Spleen (tissue), 13 donors: ENCODE measurements at places on chromosomes 5 and 9. TPM values are rescaled to one million over a fixed set of nuclear protein-coding genes. Genes with fewer than 3 reads are reported as not detected.
A peak's percentile ranks its signal among the peaks of the same experiment; 100 is the strongest.

DNA sequence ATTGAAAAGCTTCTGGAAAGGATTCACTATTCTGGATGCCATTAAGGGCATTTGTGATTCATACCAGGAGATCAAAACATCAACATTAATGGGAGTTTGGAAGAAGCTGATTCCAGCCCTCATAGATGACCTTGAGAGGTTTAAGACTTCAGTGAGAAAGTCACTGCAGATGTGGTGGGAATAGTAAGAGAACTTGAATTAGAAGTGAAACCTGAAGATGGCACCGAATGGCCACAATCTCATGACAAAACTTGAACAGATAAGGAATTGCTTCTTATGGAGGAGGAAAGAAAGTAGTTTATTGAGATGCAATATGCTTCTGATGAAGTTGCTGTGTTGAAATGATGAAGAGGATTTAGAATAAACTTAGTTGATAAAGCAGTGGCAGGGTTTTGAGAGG is 254.6 kb upstream of the SLC24A2 start:
- no peak for DNase-seq

GRCh38 chr5:139676951-139677735 is 29.0 kb downstream of the CXXC5 start:
- no peak for DNase-seq

DNA sequence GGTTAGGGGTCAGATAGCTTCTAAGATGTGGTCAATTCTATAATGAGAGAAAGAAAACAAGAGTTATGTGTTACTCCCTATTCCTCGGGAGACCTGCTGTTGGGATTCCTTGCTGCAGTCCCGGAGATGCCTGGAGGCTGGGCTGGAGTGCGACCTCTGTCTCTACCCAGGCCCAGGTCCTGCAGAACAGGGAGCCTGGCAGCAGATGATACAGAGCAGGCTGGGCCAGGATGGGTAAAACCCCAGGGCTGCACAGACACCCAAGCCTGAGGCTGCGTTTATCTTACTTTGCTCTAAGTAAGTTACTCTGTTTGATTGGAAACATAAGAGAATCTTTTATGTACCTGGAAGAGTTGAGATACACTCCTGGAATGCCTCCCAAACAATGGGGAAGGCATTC is 26.9 kb upstream of the FAM120AOS start:
- no peak for DNase-seq

- no peak for DNase-seq
Measured at GRCh38 chr9:26756881-26757280, 135.7 kb downstream of the CAAP1 start.

- DNase-seq: no peak
Measured at GRCh38 chr9:132552041-132552440, 30.4 kb upstream of the BARHL1 start.

- no peak for DNase-seq
Measured at GRCh38 chr5:167798448-167798847, 493.0 kb upstream of the WWC1 start.

GRCh38 chr5:17666726-17667235 is 32.5 kb downstream of the TAF11L14 start:
- DNase-seq: no peak

- DNase-seq: no peak
Measured at GRCh38 chr9:115114546-115114945, 3.4 kb downstream of the TNC start.

DNA sequence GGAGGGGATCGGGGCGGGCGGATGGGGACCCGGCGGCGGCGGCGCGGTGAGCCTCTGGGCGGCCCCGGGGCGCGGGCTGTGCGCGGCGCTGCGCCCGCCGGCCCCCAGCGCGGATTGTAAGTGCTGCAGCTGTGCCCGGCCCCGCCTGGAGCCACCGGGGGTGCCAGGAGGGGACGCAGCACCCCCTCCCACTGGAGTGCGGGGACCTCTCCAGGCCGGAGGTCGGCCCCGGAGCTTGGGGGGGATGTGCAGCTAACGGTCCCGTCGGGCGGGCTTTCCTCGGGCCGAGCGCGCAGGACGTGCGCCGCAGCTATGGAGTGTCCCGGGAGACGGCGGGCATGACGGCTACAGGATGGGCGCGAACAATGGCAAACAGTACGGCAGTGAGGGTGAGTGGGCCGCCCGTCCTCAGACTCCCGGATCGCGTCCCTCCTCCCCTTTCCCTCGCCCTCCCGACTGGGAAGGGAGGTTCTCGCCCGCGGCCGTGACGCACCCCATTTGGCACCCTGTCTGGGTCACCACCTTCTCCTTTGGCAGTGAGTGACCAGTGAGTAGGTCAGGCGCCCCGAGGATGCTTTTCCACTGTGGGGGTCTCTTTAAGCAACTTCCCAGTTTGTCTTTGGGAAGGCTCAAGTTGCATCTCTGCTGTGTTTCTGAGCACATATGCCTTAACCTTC is 483 bp downstream of the FBXL7 start:
- DNase-seq: peak; percentile 75

- DNase-seq: no peak
Measured at GRCh38 chr5:156137071-156137869, 189.7 kb upstream of the SGCD start.

DNA sequence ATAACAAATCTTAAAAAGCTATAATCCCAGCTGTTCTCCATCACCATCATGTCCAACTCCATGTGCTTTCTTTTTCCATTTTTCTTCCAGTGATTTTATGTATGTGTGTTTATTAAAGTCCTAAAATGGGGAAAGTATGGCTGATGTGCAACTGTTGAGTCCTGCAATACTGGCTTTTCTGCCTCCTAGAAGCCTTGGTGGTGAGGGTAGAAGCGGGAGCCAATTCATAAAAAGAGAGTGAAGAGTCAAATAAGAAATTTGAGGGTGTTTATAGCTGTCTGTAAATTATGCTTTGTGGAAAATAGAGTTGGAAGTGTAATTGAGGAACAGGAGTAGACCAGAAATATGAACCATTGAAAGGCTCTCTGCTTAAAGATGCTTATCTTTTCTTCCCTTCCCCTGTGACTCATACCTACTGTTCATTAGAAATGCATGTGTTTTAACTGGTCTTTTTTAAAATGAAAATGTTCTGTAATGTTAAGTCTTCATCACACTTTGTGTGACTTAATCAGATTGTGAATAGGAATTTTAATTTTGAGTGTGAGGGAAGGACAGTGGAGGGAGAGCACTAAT is 80.1 kb downstream of the ZCCHC7 start:
- DNase-seq: no peak

GRCh38 chr5:169904508-169904907 is 75.8 kb downstream of the INSYN2B start:
- DNase-seq: no peak

GRCh38 chr9:137506274-137506673 is 43.9 kb downstream of the PNPLA7 start:
- peak; percentile 41 for DNase-seq

DNA sequence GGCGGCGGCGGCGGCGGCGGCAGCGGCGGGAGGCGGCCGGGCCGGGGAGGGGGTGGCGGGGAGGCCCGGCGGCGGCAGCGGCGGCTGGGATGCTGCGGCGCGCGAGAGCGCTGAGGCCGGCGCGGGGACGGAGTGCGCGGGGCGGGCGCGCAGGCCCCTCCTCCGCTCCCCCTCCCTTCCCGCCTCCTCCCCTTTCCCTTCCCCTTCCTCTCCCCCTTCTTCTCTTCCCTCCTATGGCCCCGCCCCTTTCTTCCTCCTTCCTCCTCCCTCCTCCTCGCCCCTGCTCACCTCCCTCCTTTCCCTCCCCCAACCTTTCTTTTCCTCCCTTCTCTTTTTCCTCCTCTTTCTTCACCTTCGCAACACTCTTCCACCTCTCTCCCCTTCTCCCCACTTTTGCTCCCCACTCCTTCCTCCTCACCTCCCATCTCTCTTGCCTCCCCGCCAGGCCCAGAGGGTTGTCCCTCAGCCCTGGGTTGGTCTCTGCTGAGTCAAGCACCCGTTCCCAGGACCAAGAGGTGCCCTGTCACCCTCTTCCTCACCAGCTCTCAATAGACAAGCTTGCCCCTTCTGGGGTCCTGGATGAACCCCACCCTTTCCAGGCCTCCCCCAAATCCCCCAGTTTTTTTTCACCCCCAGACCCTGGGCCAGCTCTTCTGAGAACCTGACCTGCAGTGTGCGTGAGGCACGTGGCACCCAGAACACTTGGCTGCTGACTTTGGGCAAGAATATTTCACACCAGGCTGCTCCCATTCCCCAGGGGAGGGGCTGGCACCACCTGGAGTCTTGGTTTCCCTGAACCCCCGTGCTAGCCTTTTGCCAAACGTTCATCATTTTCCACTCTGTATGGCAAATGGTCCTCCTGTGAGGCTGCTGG is at the start of gene SEMA4D:
TSS of gene SEMA4D (minus strand) at position 136 of the 874 bp plus-strand sequence. CDS start 92,657 bp downstream, outside the sequence.
- DNase-seq: peak; percentile 89

GRCh38 chr5:126866851-126867636 is 90.1 kb downstream of the LMNB1 start:
- no peak for DNase-seq

- DNase-seq: peak; percentile 72
Measured at GRCh38 chr5:41637424-41637823, 127.0 kb upstream of the PLCXD3 start.

- no peak for DNase-seq
Measured at GRCh38 chr5:169103586-169104181, 197.3 kb downstream of the SLIT3 start.

DNA sequence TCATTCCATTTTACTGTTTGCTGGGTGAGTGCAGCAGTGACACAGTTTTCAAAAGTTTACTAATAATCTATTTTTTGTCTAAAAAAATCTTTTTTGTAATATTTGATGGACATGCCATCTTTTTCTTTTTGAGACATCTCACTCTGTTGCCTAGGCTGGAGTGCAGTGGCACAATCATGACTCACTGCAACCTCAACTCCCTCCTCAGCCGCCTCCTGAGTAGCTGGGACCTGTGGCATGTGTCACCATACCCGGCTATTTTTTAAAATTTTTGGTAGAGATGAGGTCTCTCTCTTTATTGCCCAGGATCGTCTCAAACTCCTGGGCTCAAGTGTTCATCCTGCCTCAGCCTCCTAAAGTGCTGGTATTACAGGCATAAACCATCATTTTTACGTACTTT is 86.0 kb downstream of the KDM4C start:
- DNase-seq: no peak

DNA sequence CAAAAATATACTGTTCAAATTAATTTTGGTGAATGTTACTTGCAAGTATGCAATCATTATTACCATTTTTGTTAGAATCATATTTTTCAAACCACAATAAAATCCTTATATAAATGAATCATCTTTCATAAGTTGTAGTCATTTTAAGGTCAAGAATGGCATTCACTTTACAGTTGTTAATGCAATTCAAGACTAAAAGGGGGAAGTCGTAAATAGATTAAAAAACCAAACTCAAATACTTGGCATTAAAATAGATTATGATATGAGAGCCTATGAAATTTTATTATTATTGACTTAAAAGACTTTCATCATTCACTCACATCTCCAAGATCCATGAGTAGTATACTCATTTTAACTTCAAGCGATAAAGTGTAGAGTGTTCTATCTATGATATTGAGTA is 11.6 kb downstream of the CDH9 start:
- DNase-seq: no peak

GRCh38 chr5:95148453-95148852 is 136.4 kb downstream of the MCTP1 start:
- DNase-seq: no peak

DNA sequence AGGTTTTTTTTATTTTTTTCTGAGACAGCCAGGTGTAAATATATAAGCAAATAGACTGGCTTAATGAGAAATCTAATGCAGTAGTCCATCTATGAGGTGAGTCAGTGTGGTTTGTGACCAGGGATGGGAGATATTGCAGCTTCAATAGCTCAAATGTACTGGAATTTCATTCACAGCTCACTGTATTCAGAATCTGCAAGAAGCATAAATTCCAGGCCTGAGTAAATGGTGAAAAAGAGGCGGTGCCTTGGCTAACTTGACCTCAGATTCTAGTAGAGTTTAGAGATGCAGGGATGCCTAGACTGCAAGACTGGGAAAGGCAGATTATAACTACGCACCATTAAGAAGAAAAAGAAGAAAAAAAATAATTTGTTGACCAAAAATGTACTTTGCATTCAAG is 151.9 kb upstream of the SMC2 start:
- DNase-seq: no peak

GRCh38 chr5:100799166-100799565 is 103.9 kb downstream of the ST8SIA4 start:
- no peak for DNase-seq

DNA sequence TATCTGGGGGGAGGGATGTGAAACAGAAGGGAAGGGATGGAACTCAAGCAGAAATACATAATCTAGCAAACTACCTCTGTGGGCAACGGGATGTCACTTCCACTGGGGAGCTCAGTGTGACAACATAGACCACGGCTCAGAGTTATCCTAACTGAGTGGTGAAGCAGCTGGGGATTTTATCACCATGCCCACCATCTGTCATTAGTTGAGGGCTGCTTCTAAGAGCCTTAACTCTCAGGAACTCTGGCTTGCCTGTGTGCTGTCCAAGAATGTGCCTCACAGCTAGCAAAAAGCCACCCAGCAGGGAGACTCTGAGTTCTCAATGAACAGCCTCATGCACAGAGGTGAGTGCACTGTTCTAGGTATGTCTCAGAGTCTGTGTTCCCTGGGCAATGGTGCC is 90.6 kb upstream of the CXCL14 start:
- DNase-seq: no peak

GRCh38 chr9:86546712-86547111 is 192.5 kb upstream of the TUT7 start:
- no peak for DNase-seq

- no peak for DNase-seq
Measured at GRCh38 chr9:136742591-136743391, at the start of gene LCN10. LCN10 (minus strand) TSS chr9:136742940; CDS start chr9:136742903, 37 bp downstream.

DNA sequence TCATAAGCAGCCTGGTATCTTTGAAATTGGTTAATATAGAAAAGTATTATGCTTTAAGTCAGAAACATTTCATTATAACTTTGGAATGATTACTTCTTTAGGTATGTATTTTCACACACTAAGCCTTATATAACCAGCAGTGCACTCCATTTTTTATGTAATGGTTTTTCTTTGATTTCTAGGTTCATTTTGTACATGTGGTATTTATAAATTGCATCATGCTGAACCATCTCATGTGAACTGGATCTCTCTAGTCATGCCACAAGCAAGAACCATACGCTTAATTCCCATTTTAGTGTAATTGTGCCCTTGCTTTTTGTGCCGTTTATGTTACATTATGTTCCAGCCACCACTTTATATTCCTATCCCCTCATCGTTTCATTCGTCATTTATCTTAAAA is 38.6 kb upstream of the SRP19 start:
- DNase-seq: no peak

- no peak for DNase-seq
Measured at GRCh38 chr9:78954286-78954685, 617.5 kb upstream of the TLE4 start.

GABRA1 gene
- total RNA-seq: not detected

IFNA2 gene
- 0.86 TPM for total RNA-seq

WNK2 gene
- total RNA-seq: 9.1 TPM

TRPM6 gene
- 1.8 TPM for total RNA-seq

ZNF658 gene
- 7.4 TPM for total RNA-seq

C1QTNF2 gene
- total RNA-seq: not detected

OSMR gene
- total RNA-seq: 74.6 TPM

ARSB gene
- 12.8 TPM for total RNA-seq

TMEM252 gene
- not detected for total RNA-seq

GPSM1 gene
- total RNA-seq: 19.0 TPM

TAF1L gene
- total RNA-seq: not detected

SLC1A3 gene
- 9.3 TPM for total RNA-seq

MED7 gene
- 12.6 TPM for total RNA-seq

GBGT1 gene
- total RNA-seq: 31.2 TPM

IL9 gene
- total RNA-seq: not detected
